ENCODE measurements at places on chromosomes 5 and 9.
A peak's percentile ranks its signal among the peaks of the same experiment; 100 is the strongest.

DNA sequence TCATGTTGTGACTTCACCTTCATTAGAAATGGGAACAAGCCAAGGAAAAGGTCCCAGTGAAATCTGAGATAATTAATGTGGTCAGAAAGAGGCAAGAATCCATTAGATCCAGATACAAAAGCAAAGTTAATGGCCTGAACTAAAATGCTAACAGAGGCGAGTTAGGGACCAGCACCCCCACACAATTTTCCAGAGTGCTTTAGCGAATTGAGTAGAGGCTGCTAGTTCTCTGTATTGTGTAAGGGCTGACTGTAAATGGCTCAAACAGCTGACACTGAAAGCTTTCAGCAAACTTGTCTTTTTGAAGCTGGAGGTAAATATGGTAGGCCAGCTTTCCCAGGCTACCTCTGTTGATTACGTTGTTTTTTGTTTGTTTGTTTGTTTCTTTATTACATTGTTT is 75.5 kb downstream of the CSNK1A1 start:
- DNase-seq: no peak

- DNase-seq: no peak
Measured at GRCh38 chr9:10055886-10056395, 556.9 kb downstream of the PTPRD start.

DNA sequence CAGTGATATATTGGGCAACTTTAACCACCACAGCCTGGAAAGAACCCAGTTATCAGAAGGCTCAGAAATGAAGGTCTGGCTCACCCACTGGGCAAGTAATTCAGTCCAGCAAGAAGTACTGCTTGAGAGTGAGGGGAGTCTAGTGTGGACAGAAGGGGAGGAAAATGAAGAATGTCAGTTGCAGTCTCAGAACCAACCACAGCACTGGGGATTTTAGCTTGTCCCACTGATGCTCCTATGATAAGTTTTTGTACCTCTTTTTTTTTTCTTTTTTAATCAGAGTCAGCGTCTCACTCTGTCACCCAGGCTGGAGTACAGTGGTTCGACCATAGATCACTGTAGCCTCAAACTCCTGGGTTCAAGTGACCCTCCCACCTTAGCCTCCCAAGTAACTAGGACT is 9.4 kb upstream of the CD72 start:
- DNase-seq: no peak

DNA sequence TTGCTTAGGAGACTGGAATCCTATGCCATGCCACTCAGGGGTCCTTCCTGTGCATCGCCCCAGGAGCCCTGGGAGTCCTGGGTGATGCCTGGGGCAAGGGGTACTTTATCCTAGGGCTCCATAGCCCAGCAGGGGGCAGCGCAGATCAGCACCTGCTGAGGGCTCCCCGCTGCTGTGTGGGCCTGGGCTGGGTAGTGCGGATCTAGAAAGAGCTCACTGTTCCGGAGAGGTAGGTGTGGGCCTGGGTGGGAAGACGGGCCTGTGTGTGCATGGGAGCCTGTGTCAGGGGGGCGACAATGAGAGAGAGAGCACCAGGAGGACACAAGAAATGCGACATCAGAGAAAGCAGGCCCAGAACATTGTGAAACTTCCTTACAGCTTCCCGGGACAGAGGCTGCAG is 11.4 kb upstream of the DAB2IP start:
- no peak for DNase-seq

- no peak for DNase-seq
Measured at GRCh38 chr5:16899171-16899570, 36.9 kb downstream of the MYO10 start.

GRCh38 chr5:134077926-134078580 is 36.4 kb upstream of the TCF7 start:
- DNase-seq: no peak

- no peak for DNase-seq
Measured at GRCh38 chr5:12780536-12780935, 876.3 kb upstream of the CTNND2 start.

DNA sequence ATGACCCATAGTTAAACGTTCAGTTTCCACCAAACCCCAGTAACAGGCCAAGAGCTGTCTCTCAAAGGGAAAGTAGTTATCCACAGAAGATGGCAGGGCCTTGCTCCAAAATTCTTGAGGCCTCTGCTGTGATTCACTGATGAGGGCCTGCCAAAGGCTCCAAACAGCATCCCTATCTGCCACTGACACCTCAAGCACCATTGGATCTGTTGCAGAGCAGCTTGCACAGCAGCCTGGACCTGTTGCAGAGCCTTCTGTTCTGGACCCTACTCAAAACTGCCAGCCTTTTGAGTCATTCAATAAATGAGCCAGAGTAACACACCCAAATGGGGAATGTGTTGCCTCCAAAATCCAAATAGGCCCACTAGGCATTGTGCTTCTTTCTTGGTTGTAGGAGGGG is 741.5 kb upstream of the RGMB start:
- DNase-seq: no peak

DNA sequence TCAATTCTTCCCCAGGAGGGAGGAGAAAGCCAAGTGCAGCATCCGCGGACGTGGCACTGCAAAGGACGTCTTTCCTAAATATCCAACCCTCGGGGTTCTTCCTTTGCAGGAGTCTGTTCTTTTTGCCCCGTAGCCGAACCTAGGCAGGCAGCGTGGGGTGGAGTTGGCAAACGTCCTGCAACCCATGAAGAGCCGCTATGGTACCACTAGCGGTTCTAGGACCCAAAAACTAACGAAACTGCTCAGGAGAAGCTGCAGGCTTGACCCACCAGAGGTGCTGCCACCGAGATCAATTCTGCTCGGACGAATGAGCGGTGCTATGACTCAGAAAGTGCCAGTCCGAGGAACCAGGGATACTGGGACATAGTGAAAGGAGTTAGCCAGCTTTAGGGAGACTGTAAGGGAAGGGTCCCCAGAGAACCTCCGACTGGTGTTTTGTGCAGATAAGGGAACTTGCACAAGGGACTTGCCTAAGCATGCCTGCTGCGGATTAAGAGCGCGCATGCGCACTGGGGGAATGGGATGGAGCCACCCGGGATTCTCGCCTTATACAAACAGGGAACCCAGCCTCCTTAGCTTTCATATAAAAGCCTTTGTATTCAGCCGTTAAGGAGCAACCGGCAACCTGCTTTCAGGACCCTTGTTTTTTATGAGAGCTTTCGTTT is 32.7 kb downstream of the ANXA2R start:
- peak; percentile 61 for DNase-seq

Measured in stimulated activated CD4-positive, alpha-beta T cell treated with anti-CD3 and anti-CD28 coated beads, TNF-alpha, amount 100 ng/mL, for 1 hour (primary cell).